NCI-H1436 (cell line): ENCODE measurements at places on chromosomes 5 and 9.

DNA sequence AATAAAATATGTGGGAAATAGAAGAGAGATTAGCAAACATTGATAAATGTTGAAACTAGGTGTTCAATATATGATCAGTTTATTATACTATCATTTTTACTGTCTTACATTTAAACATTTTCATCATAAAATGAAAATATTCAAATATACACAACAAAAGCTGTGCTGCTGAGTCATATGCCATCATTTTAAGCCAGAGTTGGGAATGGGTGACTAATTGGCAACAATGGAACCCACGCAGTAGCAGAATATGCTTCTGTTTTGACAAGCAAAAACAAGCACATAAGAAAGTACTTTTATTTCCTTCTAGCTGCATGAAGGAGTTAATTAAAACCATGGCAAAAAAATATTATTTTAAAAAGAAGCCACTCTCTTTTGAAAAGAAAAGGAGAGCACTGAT lies 340.0 kb upstream of the EDIL3 start:
- no peak for DNase-seq

DNA sequence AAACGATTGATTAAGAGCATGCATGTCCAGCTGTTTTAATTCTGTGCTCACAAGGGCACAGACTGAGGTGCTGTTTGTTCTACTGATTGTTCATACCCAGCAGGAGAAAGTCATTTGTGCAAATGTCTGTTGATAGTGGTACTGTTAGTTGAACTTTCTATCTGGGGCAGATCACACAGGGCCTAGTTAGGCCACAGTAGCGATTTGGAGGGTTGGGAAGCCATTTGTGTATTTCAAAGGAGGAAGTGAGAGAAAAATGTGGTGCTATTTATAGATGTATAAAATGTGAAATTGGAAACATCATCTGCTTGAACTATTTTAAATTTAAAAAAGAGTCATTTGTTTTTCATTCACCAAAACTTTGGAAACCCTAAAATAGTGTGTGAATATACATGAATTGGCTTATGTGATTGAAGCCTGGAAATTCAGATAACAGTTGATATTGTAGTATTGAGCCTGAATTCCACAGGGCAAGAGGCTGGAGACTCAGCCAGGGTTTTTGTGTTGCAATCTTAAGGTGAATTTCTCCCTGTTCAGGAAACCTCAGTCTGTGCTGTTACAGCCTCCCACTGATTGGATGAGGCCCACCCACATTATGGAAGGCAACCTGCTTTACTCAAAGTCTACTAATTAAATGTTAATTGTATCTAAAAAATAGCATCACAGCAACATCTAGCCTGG lies 162.0 kb upstream of the CDKN2B start:
- DNase-seq = no peak

DNA sequence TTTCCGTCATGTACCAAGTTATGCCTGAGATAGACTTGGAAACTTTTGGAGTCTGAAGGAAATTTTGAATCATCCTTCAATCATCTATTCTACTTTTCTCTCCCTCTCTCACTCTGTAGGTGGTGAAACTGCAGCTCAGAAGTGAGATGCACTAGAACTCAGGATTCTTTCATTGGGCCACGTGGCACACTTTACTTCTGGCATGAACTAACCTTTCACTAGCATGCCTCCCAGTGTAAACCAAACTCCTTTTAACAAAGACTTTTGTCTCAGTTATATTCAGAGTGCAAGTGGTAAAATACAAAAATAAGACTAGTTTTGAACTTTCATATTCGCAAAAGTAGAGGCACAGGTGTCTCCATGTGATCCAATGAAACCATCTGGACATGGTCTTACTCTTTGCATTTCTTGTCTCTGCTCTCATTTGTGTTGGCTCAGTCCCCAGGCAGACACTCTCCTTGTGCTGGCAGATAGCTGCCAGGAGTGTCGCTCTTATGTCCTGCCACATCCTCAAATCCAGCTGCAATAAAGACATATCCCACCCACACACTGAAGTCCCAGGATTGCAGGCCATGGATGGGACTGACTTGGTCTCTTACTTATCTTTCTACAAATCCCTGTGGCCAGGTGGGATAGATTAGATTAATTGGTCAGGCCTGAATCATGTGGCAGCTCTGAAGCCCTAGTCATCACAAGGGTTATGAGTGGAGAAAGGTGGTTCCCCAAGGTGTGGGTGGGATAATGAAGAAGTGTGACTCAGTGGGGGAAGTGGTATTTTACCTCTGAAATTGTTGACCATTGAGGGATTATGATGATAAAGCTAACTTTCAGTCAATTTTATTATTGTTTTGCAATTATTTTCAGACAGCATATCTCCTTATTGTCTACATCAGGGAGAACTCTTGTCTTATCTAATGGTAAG lies 267.5 kb downstream of the GABRB2 start:
- no peak for DNase-seq

GRCh38 chr5:36724467-36725332 lies 118.3 kb downstream of the SLC1A3 start:
- no peak for DNase-seq

DNA sequence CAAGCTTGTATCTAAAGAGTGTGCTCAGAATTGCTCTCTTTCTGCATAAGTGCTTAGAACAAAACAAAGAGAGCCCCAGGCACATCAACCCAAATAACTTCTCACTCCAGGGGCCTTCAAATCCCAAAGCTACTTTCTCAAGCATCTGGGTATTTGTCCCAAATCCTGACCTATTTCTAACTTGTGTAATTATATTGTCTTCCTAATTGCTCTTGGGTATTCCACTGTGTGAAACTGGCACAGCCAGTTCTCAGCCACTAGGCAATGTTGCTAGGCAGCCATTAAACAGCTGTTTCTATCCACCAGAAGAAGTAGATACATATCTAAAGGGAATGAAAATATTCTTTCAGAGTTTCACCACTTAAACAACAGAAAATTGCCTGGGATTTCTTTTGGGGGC lies 198.8 kb downstream of the PRELID2 start:
- no peak for DNase-seq

- no peak for DNase-seq
These were observed 193.0 kb downstream of the SPOCK1 start for GRCh38 chr5:137305971-137306602.

DNA sequence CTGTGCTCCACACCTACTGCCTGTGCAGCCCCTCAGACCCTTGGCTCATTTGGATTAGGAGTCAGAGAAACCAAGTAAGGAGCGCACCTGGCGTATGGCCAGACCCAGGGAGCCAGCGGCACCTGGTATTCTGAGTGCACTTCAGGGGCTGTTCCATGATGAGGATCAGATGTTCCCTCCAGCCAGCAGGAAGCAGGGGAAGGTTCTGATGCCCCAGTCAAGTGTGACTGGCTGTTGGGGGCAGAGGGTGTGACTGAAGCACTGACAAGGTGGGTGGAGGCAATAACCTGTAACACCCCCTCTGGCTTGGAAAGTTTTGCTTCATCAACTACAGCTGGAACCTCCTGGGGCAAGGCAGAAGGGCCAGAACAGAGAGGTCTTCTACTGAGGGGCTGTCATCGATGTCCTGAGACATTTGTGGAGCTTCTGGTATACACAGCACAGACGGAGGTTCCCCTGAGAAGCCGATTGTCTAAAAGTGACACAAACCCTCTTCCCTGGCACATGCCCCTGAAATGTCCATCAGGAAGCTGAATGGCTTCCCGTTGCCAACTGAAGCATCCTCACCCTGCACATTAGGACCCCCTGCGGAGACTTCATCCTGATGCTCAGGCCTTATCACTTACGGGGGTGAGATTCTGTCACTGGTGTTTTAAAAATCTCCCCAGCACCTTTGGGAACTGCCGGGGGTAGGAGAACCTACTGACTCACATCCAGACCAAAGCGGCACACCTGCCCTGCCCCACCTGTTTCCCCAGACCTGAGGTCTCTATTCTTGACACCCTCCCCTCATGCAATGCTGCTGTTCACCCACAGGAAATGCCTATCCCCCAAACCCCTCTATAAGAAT lies 21.1 kb downstream of the TRAF1 start:
- no peak for DNase-seq

DNA sequence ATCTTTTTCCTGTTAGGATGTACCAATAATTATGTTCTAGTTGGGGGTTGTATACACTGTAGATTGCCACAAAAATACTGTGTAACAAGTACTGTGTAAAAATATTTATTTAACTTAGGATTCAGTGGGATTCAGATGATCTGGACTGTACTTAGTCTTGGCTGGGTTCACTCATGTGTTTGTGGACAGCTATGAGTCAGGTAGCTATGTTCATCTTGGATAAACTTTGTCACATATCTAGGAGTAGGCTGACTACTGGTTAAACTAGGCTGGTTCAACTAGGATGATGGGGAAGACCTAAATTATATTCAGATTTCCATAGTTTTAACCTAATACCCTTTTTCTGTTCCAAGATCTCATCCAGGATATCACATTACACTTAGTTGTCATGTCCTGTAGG lies 32.1 kb upstream of the TNFSF15 start:
- DNase-seq = no peak

DNA sequence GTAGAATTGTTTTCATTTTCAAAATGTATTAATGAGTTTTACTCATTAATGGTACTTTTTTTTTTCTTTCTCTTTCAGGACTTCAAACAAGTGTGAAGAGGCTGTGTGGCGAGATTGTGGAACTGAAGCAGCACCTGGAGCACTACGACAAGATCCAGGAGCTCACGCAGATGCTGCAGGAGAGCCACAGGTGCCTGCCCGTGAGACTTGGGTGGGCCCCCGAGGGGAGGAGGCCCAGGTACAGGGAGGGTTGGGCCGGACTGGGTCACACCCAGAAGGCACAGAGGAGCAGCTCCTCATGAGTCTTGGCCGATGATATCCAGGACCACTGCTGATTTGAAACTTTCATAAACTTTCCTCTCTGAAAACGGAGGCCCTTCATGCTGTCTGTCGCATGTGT lies 35.6 kb downstream of the CEP72 start:
- no peak for DNase-seq

GRCh38 chr5:55151923-55152842 lies 7.8 kb upstream of the GPX8 start:
- no peak for DNase-seq

DNA sequence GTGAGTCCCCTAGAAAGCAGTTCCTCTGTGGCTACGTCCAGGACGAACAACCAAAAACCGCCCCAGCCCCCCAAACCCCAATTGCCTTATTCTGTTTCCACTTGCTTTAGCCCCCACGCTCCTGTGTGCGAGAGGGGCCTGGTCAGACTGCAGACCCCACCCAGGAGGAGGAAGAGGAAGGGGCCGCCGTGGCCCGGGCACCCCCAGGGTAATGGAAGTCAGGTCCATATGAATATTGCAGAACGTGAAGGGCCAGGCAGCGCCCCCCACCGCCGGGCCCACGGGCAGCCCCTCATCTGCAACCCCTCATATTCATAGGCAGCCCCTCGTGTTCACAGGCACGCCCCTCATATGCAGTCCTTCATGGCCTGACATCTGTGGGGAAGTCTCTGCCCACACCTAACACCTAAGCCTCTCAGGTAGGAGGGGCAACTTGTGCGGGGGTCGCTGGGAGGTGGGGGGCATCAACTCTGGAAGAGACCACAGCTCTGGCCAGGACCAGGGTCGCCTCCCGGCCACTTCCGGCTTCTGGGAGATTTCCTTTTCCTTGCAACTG lies 37.7 kb upstream of the PLEKHG4B start:
- DNase-seq = no peak

DNA sequence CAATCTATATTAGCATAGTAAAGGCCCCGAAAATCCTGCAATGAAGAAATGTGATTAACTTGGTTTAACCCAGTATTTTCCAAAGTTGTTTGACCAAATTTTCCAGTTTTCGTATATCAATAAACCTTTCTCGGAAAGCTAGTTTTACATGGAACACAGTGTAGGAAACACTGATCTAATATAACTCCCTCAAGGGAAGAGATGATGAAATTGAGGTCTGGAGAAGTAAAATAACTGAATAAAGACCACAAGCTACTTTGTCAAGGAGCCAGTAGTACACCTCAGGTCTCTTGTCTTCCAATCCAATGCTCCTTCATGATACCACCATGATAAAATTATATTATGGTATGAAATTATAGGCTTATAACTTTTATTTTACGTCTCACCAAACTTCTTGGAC lies 118.1 kb upstream of the TARS1 start:
- DNase-seq = no peak

DNA sequence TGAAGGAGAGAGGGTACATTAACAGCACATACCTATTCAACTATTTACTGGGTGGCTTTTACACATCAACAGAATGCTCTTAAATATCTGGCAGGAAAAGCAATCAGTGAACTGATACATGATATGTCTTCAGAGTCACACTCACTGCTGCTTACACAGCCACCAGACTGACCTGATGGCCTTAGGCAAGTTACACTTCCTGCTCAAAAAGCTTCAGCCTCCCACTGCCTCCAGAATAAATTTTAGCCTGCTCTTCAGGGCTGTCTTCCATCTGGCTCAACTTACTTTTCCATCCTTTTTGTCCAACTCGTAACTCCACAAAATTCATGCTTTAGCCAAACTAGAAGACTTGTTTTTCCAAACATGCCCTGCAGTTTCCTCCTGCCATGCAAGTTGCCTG lies 10.7 kb downstream of the LOX start:
- no peak for DNase-seq

GRCh38 chr5:107443897-107444296 lies 226.8 kb downstream of the EFNA5 start:
- DNase-seq = no peak
